Iris pigment epithelial cell (primary cell): ENCODE measurements at places on chromosomes 7 and 10.

GRCh38 chr10:124477614-124478363 is 16.2 kb downstream of the LHPP start:
- DNase-seq = no peak

DNA sequence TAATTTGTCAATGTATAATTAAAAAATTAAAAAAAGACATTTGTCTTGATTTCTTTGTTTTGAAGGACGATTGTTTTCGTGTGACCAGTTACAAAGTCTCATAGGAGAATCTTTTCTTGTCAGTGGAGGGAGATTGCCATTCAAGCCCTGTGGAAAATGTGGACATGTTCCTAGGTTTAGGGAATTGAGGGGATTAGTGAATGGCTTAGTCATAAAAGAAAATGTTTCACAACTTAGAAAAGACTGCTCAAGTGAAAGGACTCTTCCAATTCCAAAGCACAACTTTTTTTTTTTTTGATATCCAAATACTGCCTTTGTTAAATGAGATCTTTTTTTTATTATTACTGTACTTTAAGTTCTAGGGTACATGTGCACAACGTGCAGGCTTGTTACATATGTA is 140.7 kb upstream of the HABP2 start:
- DNase-seq = peak; percentile 41

DNA sequence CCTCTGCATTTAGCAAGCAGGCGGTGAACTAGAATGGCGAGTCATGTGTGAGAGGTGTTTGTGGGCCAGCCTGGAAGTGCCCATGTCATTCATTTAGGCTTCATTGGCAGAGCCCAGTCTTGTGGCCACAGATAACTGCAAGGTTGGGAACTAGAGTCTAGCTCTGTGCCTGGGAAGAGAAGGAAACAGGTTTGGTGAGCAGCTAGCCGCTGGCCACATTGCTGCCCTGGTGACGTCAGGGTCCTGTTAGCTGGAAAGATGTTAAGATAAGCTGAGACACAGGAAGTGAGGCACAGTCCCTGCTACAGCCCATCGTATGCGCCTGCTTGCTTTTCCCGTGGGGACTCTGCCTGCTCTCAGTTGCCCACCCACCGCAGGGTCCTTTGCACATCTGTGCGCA is 185.5 kb downstream of the CAMK1D start:
- DNase-seq = no peak

- DNase-seq = peak; percentile 22
These were observed 42.5 kb downstream of the STK32C start for GRCh38 chr10:132264966-132265889.

- peak; percentile 81 for DNase-seq
These were observed 16.9 kb downstream of the TCAF1 start for GRCh38 chr7:143884969-143885559.

- DNase-seq = no peak
These were observed 576.0 kb upstream of the C7orf33 start for GRCh38 chr7:148014541-148014940.

GRCh38 chr7:109901926-109902325 is 1189.0 kb upstream of the LRRN3 start:
- DNase-seq = peak; percentile 1

DNA sequence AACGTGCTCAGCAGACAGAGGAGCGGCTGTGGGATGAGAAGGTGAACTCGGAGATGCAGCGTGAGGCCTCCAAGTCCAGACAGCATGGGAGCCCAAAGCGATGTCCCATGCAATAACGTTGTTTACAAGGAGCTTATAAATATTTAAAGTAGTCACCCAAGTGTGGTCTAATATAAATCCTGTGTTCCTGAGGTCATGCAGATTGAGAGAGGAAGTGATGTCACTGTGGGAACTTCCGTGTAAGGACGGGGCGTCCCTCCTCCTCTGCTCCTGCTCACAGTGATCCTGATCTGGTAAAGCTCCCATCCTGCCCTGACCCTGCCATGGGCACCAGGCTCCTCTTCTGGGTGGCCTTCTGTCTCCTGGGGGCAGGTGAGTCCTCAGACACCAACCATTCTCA is 94.7 kb upstream of the PRSS58 start:
- peak; percentile 14 for DNase-seq

DNA sequence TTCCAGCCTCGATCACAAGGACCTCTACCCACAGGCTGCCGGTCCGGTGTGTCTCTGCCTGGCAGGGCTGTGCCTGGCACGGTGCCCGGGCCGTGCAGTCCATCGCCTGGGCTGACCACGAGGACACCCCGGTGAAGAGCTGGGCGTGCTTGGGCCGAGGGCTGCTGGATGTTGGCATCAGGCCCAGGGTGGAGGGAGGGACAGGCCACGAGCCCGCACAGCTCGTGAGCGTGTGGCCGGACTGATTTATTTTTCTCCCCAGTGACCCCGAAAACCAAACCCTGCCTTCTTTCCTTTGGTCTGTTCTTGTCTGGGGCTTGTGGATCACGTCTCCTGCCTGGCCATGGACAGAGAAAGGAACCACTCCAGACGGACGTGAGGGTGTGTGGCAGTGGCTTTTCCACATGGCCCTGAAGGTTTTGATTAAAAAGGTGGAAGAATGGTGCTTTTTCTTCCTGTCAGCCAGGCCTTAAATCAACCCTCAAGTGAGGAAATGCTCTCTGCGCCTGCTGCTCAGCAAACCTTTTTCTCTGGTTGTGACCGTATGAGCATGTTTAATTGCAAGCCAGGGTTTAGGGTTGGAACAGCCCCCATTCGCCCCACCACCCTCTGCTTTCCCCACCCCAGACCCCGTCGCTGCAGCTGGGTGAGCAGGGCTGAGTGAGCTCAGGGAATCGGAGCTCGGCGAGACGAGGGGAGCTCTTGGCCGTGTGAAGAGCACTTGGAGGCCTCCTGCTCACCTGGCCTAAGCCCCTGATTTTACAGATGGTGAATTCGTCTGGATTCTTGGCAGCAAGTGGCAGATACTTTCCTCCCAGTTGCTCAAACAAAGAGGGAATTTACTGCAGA is 130.1 kb downstream of the RGS10 start:
- DNase-seq = peak; percentile 79

DNA sequence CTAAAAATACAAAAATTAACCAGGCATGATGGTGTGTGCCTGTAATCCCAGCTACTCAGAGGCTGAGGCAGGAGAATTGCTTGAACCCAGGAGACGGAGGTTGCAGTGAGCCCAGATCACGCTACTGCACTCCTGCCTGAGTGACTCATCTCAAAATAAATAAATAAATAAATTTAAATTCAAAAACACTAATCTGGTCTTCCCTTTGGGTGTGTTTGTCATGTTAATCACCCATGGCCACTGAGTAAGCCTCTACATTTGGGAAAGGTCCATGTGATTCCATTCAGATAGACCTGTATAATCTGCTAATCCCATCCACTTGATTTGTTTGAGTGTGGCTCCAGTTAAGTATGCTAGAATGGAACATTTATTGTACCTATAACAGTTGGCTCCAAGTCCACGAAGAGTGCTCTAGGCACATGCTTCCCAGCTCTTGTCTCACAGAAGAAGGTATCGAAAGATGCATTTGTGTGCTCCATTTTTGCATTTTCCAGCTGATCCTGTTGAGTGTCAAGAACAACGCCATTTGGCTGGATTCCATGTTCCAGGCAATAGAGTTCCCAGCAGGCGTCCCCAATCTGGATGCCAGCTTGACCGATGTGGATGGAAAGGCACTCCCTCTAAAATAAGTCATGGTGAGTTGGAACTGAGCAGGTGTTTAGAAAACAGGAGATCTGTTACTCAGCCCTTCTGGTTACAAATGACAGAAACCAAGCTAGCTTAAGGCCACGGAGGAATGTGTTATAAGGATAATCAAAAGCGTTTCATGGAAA is 4.0 kb downstream of the TUBAL3 start:
- no peak for DNase-seq

GRCh38 chr7:158499082-158499455 is 88.6 kb downstream of the PTPRN2 start:
- no peak for DNase-seq

- no peak for DNase-seq
These were observed 138.5 kb upstream of the GDF10 start for GRCh38 chr10:47161465-47161864.

DNA sequence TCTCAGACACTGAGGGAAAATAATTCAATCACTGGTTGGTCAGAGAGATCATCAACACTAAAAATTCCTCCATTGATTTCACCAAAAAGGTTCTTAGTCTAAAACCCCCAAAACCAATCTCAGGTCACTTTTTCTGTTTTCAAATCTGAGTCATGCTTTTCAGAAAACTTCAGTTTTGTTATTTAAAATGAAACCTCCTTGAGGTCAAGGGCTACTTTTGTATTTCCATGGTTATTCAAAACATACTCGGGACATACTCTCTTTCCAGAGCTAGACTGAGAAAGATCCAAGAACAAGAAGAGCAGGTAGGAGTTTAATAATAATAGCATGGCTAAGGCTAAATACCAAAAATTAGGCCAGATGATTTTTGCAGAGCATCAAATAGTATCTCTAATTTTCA is 152.8 kb downstream of the SDHAF3 start:
- peak; percentile 4 for DNase-seq

DNA sequence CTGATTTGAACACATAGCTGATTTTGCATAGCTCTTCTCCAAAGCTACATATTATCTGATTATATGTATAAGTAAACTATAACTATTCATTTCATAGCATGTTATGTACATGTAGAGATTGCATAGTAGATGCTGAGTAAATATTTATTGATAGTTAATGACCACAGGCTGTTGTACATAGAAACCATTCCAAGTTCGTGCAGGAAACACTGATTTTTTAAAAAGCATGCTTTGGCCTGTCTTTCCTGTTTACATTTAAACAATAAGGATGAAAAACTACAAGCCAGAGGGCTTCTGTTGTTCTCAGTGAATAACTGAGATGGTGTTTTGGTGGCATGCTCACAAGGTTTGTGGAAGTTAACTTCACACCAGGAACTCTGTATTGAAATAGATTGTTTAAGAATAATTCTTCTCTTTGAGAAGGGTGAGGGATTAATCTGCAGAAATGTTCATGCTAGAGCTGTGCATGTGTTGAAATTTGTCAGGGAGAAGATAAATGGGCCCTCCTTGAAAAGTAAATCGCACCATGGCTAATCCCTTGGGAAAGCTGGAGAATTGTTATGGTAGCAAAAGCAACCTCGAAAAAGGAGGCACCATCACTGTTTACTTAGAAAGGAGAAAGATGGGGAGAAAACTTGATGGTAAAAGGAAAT is 120.2 kb upstream of the SP8 start:
- no peak for DNase-seq

- DNase-seq = no peak
These were observed 479 bp downstream of the CYP26A1 start for GRCh38 chr10:93074147-93074596.

- no peak for DNase-seq
These were observed 176.7 kb downstream of the ADARB2 start for GRCh38 chr10:1560535-1561192.

DNA sequence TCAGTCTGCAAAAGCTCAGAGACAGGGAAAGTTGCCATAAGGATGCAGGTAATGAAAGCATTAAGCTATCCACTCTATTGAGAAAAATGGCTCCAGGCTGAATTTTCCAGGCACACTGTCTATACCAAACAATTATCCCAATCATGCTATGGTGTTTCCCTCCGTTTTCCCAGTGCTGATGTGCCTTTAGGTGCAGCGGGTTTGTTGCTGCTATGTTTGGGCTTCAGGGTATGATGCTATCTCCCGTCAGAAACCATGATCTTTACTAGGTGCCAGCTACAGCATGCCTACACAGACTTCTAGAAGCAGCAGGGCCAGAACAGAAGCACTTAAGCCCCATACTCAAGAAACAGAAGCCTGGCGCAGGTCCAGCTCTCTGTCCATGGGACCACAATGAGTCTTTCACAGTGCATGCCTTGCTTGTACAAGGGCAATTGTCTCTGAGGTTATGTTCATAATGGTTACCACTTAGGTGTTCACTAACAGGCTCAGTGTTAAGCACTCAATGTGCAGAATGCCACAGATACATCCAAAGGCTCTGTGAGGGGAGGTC is 19.4 kb downstream of the STEAP1B start:
- DNase-seq = no peak

GRCh38 chr7:97008275-97008917 is 3.0 kb downstream of the DLX6 start:
- DNase-seq = no peak

DNA sequence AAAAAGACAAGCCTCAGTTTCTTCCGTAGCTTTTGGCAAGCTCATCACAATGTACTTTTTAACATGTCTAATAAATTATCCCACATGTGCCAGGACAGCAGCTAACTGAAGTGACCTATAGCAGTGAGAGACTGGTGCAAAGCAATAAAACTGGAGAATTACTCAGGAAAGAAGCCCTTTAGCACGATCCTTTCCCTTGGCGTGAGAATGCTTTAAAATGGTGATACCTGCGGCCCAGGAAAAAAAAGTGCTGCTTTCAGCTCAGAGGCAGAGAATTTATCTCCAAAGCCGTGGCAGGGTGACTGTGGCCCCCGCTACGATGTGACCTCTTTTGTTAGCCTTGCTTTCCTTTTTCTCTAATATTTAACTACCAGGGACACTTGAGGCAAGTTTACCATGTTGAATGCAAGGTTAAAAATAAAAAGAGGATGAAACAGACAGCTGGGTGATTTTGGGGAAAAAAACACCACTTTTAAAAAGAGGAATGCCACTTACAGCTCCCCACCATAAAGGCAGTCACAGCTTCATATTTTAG is 184.0 kb downstream of the FANK1 start:
- DNase-seq = no peak

GRCh38 chr7:50281680-50282445 is 22.7 kb upstream of the IKZF1 start:
- no peak for DNase-seq

DNA sequence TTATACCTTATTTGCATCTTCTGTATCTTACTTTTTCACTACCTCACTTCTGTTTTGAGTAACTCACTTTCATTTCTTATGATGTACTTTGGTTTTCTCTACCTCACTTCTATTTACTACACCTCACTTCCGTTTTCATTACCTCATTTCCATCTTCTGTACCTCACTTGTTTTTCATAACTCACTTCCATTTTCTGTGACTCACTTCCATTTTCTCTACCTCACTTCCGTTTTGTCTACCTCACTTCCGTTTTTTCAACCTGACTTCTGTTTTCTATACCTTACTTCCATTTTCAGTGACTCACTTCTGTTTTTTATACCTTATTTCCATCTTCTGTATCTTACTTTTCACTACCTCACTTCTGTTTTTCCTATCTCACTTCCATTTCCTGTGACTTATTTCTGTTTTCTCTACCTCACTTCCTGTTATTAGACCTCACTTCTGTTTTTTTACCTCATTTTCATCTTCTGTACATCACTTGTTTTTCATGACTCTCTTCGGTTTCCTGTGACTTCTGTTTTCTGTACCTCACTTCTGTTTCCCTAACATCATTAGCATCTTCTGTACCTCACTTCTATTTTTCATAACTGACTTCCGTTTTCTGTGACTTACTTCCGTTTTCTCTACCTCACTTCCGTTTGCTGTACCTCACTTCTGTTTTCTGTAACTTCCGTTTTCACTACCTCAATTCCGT is 493.1 kb upstream of the AKR1E2 start:
- DNase-seq = no peak

GRCh38 chr7:87100326-87100725 is 40.9 kb upstream of the ELAPOR2 start:
- no peak for DNase-seq
